Glutamatergic neuron (in vitro differentiated cells): ENCODE measurements at places on chromosomes 7 and 10. TPM values are rescaled to one million over a fixed set of nuclear protein-coding genes. Genes with fewer than 3 reads are reported as not detected.

Gene EPO
- not detected for total RNA-seq

Gene SMNDC1
- total RNA-seq = 37.1 TPM

Gene NACAD
- total RNA-seq = 125 TPM

Gene CLRN3
- not detected for total RNA-seq

Gene FAM20C
- total RNA-seq = 199 TPM
